Activated CD4-positive, alpha-beta T cell treated with anti-CD3 and anti-CD28 coated beads for 36 hours (primary cell): ENCODE measurements at places on chromosomes 5 and 9.

DNA sequence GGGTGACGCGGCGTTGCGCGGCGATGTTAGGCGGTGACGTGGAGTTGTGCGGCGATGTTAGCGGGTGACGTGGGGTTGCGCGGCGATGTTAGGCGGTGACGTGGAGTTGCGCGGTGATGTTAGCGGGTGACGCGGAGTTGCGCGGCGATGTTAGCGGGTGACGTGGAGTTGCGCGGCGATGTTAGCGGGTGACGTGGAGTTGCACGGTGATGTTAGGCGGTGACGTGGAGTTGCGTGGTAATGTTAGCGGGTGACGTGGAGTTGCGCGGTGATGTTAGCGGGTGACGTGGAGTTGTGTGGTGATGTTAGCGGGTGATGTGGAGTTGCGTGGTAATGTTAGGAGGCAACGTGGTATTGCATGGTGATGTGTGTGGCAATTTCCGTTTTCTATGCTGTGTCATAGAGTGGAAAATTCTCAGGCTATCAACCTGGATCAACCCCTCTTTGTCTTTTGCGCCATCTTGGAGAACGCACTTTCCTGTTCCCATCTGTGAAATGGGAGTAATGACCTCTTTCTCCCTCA lies 76.0 kb downstream of the ANKRD33B start:
- no peak for DNase-seq

DNA sequence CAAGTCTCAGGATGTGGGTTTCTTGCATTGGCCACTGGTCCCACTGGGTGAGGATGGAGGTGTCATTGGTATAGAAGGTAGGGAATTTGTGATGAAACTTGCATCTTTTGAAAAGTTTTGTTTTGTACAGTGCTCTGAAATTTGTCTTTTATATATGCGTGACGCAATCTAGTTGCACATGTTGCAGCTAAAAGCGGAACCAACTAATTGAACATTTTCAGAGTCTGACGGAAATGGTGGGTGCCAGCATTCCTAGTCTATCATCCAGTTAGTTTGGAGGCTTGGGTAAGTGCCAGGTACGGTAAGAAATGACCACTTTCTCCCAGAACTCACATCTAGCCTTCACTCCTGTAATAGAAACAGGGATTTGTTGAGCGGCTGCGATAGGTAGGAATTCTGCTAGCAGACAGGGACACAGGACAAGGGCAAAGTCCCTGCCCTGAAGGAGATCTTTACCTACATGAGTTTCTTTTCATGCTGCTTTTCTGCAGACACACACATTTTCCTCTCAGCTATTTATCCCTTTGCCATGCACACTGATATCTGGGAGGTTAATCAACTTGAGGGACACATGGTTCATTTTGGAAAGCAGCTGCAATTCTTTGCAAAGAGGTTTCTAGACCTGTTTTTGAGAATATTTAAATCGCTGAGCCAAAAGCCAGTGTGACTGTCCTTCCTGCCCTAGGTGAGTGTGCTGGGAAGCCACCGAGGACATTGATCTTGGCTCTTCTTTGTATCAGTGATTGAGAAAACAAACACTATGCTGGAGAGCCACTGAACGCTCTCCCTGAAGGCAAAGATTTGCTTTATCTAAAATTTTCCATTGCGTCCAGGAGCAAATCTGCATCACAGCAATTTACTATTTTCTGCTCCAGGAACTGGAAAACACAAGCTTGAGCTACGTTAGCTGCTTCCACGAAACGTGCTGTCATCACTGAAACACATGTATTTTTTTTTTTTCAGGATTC lies 89.7 kb downstream of the DAP start:
- DNase-seq = no peak

GRCh38 chr5:157046041-157046440 lies 12.9 kb downstream of the HAVCR1 start:
- DNase-seq = peak; percentile 41

- no peak for DNase-seq
These were observed 143.4 kb downstream of the MTRR start for GRCh38 chr5:8012131-8012977.

GRCh38 chr5:157993201-157993600 lies 134.3 kb upstream of the CLINT1 start:
- DNase-seq = no peak

DNA sequence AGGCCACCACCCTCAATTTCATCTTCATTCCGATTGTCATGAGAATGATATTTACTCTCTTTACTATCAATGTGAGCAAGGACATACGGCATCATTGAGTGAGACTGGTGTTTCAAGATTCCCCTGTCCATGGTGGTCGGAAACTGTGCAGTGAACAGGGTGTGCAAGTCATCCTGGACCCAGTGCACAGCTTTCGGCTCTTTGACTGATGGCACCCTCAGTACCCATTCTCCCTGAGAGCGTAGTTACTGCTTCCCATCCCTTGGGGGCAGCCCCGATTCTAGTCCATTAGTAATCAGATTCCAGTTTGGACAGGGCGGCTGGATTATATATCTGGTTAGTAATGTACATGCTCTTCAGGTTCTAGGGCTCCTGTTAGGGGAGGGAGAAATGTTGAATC lies 61.7 kb upstream of the SUB1 start:
- DNase-seq = peak; percentile 21

DNA sequence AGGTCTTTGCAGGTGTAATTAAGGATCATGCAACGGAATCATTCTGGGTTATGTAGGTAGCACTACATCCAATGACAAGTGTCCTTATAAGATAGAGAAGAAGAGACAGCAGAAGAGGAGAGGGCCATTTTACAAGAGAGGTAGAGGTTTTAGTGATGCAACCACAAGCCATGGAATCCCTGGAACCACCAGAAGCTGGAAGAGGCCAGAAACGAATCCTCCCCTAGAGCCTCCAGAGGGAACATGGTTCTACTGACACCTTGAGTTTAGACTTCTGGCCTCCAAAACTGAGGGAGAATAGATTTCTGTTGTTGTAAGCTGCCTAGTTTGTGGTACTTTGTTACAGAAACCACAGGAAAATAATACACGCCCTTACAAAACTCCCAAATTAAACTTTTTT lies 3.5 kb downstream of the FYB1 start:
- DNase-seq = no peak

DNA sequence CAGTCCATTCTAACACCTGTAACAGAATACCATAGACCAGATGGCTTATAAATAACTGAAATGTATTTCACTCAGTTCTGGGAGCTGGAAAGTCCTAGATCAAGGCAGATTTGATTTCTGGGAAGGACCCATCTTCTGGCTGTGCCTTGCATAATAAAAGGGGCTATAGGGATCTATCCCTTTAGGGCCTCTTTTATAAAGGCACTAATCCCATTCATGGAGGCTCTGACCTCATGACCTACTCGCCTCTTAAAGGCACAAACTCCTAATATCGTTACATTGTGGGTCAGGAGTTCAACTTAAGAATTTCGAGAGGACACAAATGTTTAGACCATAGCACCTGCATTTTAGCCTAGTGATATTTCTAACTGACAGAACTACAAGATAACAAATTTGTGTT lies 619.0 kb downstream of the CDH18 start:
- DNase-seq = no peak

GRCh38 chr9:121299467-121300282 lies 31.7 kb downstream of the GSN start:
- peak; percentile 40 for DNase-seq

GRCh38 chr9:131254626-131255025 lies 21.7 kb downstream of the FAM78A start:
- no peak for DNase-seq

GRCh38 chr5:31890046-31890445 lies 251.1 kb downstream of the PDZD2 start:
- no peak for DNase-seq

- DNase-seq = no peak
These were observed 47.8 kb downstream of the PTPN3 start for GRCh38 chr9:109450346-109450745.

- DNase-seq = peak; percentile 90
These were observed at the start of gene HDHD3 for GRCh38 chr9:113376634-113377567. Gene HDHD3 (minus strand): TSS chr9:113376986. CDS start chr9:113374354, 2,632 bp downstream.

DNA sequence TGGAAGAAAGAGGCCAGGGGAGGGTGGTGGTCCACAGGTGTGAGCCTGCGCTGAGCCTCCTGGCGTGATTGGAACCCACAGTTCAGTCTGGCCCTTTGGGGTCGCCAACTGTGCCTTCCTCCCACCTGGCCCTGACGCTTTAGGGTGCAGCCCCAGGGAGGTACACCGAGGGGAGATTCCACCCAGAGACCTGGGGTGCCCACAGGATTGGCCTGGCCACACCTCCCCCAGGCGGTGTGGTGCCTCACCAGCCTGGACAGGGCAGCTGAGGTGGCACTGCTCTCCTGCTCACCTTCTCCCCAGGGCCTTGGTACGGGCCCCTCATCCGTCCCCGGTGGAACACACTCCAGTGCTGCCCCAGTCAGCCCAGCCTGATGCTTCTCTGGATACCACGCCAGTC lies 1.0 kb upstream of the CLIC3 start:
- no peak for DNase-seq

DNA sequence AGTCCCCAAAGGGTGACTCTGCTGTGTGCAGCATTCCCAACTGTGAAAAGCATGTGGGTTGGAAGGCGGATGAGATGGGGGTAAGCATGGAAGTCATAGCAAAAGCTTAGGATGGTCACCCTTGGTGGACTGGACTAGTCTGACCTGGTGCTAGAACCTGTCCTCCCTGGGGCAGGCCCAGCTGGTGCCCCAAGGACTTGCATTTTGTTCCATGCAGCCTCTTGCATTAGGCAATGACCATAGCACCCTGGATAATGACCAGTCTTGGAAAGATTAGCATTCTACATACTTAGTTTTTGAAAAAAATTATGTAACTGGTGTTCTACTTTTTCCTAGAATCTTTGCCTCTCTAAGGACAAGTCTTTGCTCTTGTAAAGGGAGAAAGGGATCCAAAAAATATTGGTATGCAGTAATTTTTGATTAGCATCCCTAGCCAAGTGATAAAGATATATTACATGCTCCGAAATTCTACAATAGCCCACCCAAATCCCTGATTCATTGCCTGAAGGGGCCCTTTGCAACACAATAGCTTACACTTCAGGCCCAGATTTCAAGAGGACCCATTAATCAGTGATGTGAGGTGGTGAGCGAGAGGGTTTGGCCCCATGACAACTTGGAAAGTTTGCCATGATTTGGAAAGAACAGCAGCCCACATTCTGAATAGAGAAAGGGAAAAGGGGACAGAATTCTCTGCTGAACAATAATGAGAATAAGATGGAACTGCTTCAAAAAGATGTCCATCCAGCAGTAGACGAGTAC lies 93.3 kb upstream of the CD180 start:
- no peak for DNase-seq

GRCh38 chr5:173974688-173975239 lies 14.2 kb upstream of the C5orf47 start:
- DNase-seq = no peak

DNA sequence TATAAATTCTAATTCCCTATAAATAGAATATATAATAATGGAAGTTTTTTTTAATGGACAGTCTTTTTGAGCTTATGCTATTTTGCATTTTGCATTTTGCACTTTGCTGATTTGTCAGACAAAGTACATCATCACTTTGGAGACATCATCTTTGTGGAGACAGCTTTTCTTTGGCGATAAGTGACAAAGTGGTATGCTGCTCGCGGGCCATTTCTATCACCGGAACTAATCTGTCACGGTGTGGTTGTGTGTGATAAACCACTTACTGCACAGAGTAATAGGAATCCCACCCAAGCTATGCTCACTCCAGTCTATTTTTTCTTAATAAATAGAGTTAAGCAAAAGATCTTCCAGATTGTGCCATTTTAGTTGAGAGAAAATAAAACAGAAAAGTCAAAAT lies 133.1 kb downstream of the MACIR start:
- no peak for DNase-seq

GRCh38 chr5:99441235-99441634 lies 512.4 kb upstream of the CHD1 start:
- no peak for DNase-seq

- DNase-seq = no peak
These were observed 71.3 kb downstream of the COL5A1 start for GRCh38 chr9:134712926-134713325.

DNA sequence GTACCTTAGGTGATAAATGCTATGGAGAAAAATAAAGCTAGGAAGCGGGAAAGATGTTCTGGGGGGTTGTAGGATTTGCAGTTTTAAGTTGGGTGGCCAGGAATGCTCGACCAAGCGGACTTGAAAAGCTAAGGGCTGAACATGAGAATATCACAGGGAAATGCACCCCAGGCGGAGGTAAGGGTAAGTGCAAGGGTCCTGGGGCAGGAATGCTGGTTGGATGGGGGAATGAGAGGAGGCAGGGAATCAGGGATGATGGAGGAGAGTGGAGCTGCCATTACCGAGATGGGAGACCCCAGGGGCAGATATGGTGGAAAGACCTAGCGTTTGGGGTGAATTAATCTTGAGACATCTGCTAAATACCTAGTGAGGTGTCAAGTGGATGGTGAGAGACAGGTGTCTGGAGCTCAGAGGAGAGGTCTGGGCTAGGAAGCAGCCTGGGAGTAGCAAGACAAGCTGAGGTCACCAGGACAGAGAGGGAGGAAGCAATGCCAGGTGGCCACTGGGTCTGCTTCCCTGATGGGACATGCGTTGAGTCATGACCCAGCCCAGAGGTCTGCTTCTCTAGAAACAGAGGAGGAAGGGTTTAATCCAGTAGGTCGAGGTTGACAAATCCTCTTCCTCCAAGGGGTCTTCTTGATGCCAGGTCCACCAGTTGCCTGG lies 77.7 kb upstream of the ASS1 start:
- no peak for DNase-seq

- DNase-seq = no peak
These were observed 395.0 kb upstream of the SMARCA2 start for GRCh38 chr9:1619915-1620710.

GRCh38 chr5:150636391-150637244 lies 3.8 kb upstream of the SYNPO start:
- DNase-seq = no peak

DNA sequence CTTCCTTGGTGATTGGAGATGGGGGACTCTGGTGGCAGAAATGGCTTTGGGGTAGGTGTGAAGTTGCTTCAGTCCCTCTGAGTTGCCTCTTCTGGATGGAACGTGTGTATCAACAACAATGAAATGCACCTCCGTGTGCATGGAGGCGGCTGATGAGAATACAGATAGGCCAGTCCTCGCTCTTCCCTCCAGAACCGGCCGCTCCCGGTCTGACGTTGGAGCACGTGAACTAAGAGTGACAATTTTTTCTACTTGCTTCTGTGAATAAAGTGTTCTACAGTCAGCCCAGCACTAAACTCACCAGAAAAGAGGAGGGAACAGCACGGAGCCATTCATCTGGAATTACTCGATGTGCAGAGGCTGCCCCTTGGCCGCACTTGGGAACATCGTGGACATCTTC lies 90.7 kb downstream of the ANKRD33B start:
- DNase-seq = no peak

DNA sequence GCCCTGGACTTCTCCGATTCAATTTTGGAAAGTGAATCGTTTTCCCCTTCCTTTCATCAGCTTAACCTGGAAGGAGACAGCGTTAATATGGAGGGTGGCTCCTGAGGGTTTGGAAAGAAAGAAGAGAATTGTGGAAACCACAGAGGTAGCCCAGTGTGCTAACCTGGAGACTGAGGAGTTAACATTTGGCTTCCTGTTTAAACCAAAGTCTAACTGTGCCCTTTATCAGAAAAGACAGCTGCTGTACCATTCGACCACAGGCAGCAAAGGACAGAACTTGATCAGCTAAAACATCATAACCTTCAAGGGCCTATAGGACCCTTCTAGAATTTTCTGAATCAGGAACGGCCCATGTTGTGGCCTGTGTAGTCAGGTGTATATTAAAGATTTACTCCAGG lies 735 bp downstream of the IDNK start:
- no peak for DNase-seq
